Left renal cortex interstitium (tissue), 4 donors: ENCODE measurements at places on chromosomes 1 and 21. TPM values are rescaled to one million over a fixed set of nuclear protein-coding genes. Genes with fewer than 3 reads are reported as not detected.

KLHDC8A gene
- polyA plus RNA-seq, result 1.5 TPM

DNA sequence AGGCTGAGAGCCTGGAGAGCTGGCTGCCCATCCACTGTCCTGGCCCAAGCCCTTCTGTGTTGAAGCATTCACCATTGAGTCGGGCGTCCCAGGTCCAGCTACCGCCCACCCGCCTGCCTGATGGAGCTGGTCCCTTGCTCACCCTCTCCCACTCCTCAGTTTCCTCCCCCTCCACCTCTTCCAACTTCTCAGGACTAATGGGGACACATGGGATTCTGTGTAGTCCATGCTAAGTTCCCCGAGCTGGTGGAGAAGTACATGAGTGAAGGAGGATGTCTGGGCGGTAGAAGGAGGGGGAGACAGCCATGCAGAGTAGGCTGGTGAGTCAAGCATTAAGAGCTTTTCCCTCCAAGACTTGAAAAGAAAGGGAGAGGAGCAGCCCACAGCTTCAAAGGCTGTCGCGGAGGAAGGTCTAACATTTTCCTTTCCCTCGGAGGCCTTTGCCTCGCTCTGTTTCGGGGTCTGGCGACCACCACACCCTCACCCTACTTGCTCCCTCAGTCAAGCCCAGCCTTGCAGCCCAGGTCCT is 561 bp downstream of the SLC26A9 start:
- DNase-seq, result no peak

DNA sequence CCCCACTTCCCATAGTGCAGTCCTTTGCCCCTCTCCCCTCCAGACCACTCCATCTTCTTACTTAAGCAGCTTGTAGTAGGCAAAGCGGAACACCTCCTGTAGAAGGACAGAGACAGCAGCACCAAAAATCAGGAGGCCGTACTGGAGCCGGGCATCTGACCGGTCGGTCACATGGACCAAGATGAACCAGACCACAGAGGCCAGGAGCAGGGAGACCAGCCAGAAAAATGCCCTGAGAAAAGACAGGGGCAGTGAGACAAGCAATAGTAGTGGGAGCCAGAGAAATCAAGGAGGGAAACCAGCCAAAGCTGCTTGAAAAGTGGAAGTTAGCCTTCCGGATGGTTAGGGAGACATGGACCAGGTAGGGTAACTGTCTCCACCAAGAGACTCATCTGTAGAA is 920 bp downstream of the APH1A start:
- no peak for DNase-seq

DNA sequence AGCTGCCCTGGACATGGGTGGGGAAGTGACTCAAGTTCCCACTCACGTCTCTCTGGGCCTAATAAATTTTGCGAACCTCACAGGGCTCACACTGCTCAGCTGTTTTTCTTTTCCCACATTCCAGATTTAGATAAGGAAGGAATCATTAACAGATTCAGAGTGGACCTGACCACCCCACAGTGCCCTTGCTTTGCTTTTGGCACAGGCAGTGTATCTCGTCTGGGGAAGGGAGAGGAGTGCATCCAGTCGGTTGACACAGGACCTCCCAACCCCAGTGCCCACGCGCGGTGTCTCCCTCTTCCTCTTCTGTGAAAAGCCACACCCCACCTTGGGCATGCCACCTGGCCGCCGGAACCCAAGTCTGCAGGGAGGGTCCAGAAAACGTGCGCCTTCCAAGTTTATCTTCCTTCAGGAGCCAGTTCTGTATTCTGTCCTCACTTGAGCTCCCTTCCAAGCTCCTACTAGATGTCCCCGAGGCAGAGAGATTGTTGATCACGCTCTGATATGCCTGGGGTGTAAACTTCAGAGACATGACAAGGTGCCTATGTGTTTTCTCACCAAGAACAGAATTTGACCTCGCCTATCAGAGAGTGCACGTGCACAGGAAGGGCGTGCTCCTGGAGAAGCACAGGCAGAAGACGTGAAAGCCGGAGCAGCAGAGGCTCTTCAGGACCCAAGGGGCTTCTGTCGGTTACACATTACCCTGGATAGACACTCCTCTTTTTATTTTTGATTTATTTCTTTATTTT is 9.5 kb upstream of the SLC2A5 start:
- no peak for DNase-seq

DNA sequence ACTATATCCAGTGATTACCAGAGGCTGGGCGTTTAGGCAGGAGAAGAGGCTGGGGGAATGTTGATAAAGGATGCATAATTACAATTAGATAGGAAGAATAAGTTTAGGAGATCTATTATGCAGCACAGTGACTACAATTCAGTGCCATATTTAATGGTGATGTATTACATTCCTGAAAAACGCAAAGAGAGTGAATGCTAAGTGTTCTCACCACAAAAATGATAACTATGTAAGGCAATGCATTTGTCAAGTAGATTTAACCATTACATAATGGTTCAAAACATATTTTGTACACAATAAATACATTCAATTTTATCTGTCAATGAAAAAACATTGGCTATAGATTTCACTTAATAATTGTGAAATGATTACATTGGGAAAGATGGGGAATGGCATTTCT is 548.9 kb downstream of the NUF2 start:
- DNase-seq, result no peak

DNA sequence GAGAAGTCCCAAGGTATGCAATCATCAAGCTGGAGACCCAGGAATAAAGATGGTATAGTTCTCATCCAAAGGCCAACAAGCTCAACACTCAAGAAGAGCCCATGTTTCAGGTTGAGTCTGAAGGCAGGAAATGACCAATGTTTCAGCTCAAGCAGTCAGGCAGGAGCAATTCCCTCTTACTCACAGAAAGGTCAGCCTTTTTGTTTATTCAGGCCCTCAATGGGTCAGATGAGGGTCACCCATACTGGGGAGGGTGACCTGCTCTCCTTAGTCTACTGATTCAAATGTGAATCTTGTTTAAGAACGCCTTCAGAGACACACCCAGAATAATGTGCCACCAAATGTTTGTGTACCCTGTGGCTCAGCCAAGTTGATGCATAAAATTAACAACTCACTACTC is 262.4 kb downstream of the USP25 start:
- no peak for DNase-seq
